ENCODE measurements at places on chromosomes 1 and 21.
A peak's percentile ranks its signal among the peaks of the same experiment; 100 is the strongest.

DNA sequence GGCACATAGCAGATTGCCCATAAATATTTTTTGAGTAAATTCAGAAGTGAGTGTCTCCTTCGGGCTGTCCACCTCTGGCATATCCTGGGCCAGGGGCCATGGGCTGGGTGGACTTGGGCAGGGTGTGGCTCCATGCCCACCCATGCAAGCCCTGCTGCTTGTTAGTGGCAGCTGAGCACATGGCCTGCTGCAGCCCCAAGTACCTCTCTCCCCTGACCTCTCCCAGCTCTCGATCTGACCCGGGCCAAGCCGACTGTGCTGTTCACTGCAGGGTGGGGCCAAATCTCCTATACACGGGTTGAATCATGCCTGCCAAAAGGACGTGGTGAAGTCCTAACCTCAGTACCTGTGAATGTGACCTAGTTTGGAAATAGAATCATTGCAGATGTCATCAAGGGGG is 132.5 kb upstream of the C1orf174 start:
- no peak for DNase-seq

DNA sequence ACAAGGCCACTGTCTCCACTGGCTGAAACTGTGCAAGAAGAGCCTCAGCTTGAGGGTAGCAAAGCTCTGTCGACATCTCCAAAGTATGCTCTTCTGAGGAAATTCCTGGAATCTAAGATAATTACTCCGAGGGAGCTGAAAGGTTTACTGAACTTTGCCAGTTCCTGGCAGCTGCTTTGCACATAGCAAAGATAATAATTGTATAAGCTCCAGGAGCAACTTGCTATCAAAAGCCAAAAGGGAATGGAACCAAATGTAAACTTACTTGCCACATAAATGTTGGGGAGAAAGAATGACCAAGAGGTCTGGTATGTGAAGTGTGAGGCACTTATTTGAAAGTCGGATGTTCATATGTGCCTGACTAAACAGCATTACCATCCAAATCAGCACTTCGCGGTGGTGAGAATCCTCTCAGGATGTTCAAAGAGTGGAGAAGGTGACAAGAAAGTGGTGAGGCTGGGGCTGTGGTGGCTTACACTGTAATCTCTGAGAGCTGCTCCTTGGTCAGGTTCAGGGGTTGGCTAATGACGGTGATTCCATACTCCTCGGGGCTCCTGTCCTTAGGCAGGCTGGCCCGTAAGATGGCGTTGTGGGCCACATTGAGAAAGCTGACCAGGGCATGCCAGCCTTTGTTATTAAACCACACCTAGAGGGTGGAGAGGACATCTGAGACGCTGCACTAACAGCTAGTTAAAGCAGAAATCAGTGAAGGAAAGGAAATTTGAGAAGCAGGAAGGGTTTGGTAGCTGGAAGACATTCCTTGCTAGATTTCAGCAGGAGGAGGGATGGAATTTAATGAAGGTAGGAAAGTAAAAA is 100.0 kb downstream of the ABCA4 start:
- no peak for DNase-seq

GRCh38 chr1:165034136-165034809 is 322.2 kb downstream of the LMX1A start:
- no peak for DNase-seq

GRCh38 chr21:30168086-30168485 is 1.5 kb upstream of the CLDN17 start:
- no peak for DNase-seq

GRCh38 chr1:207020065-207020708 is 12.4 kb downstream of the C1orf116 start:
- no peak for DNase-seq

- DNase-seq, result no peak
Observed at GRCh38 chr1:153253693-153254092, 5.8 kb upstream of the LORICRIN start.

- peak; percentile 47 for DNase-seq
Observed at GRCh38 chr1:181126871-181127587, 38.5 kb downstream of the IER5 start.

DNA sequence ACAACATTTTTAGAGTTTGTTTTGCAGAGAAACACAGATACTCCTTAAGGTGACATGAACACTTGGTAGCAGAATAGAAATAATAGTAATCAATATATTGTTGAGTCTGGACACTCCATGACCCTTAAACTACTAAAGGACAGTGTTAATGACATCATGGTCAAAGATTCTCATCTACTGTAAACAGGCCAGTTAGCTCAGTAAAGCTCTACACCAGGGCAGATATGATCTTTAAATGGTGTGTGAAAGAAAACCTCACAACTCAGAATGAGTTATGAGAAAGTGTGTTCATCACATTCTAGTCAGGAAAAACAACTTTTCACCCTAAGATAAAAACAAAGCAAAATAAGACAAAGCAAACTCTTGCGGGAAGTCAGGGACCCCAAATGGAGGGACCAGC is 58.1 kb upstream of the ADAMTS5 start:
- DNase-seq, result no peak

Measured in NCI-H446 treated with DMSO at 0.1 percent for 48 hours (cell line).